ENCODE measurements at places on chromosomes 11 and 22.
A peak's percentile ranks its signal among the peaks of the same experiment; 100 is the strongest.

DNA sequence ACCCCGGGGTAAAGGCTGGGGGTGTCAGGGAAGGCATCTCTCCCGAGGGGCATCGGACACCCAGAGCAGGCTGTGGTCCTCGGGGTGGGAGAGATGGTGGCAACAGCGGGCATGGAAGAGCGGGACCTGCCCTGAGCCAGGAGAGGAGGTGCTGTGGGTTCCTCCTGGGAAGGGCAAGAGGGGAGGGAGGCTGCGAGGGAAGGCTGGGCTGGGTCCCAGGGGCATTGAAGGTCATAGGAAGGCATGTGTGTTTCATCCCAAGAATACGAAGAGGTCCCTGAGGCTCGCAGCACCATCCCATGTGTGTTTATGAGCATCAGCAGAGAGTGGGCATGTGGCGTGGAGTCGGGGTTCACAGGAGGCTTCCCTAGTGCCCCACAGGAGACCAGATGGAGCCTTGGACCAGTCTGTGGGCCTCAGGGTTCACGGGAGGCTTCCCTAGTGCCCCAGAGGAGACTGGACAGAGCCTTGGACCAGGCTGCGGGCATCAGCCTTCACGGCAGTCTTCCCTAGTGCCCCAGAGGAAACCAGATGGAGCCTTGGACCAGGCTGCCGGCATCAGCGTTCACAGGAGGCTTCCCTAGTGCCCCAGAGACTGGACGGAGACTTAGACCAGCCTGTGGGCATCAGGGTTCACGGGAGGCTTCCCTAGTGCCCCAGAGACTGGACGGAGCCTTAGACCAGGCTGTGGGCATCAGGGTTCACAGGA, 420.6 kb downstream of the BRD1 start:
- peak; percentile 26 for DNase-seq

DNA sequence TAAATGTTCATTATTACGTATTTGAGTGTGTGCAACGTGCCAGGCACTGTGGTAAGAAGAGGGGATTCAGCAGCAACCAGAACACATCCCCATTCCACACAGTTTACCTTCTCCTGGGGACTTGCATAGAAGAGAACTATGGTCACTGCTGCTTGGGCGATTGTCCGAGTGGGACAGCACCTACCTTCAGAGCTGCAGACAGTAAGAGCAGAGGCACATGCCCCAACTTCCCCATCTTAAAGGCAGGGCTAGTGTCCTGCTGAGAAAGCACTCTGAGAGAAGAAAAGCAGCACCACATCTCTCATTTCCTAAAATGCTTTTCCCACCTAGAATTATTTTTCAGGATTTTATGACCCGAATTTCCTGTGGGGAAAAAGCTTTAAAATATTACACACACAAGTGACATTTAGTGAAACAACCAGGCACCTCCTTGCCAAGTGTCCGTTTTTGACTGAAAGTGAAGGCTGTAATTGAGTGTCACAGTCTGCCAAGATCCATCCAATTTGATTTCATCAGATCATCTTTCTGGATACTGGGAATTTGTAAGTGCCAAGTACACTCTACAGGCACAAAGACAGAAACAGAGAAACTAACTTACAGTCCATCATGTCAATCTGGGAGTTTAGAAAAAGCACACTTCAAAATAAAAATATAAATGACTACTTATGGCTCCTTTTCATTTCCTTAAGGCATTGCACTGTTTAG, 24.6 kb downstream of the TRAF6 start:
- no peak for DNase-seq

GRCh38 chr11:109133159-109133558, 288.8 kb upstream of the C11orf87 start:
- no peak for DNase-seq

DNA sequence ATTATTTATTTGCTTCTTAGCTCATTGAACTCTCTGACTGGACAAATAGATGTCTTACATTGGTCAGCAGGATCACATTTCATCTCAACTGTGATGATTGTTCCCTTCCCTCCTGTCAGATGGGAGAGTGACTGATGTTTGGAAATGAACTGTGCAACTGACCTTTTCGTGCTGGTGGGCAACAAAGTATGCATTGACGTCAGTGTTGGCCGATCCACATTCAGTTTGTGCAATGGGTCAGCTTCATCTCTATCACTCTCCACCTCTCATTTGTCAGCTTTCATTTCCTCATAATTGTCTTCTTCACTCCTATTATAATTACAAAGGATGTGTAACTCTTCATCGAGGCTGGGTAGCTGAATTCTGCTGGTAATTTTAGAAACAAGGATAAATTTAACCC, 71.3 kb downstream of the PPP2R1B start:
- DNase-seq = no peak

GRCh38 chr11:70110538-70111055, 32.5 kb downstream of the ANO1 start:
- no peak for DNase-seq

- no peak for DNase-seq
Measured at GRCh38 chr11:6928916-6929315, 2.7 kb downstream of the ZNF215 start.

DNA sequence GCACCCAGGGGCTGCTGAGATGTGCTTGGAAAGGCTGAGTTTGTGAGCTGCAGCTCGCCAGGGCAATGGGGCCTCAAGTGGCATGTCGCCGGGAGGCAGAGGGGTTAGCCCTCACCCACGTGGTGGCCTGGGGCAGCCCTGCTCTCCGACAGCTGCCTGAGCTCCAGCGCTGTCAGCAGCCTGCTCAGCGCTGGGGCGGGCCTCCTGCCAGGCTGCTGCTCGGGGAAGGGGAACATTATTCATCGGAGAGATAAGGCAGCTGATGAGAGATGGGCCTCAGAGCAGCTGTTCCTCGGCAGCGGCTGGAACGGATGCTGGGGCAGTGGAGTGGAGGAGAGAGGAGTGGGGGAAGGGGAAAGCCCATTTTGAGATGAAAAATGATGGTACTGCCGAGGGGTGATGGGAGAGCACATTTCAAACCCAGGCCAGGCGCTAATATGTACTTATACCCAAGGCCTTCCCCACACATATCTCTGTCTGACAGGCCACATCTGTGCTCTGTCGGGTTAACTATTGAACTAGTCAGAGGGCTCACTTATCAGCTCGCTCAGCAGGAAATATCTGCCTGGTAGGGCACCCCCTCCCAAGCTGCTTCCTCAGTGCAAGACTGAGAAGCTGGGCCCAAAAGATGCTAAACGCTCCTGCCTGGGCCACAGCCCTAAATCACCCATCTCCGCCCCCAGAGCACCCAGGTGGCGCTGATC, 79.5 kb downstream of the TIMP3 start:
- DNase-seq = no peak

DNA sequence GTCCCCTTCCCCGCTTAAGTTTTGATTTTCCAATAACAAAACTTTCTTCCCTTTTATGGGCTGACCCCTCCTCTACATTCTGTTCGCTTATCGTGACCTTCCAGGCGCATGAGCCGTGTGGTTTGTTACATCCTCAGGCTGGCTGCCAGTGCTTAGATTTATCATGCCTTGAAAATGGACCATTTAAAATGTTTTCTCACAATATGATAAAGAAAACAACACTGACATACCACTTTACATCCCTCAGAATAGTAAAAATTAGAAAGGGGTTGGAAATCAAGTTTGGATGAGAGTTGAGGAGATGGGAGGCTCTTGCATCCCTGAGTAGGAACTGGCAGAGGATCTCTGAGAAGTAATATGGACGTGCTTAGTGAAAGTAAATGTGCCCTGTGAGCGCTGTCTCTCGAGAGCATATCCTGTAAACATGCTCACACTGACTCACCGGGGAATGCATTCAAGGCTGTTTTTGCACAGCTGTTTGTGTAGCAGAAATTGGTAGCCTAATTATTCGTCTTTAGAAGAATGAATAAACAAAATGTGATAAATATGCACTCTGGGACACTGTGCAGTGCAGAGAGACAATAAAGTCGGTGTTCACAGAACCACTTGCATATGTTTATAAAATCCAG, 17.1 kb upstream of the TOLLIP start:
- peak; percentile 20 for DNase-seq

DNA sequence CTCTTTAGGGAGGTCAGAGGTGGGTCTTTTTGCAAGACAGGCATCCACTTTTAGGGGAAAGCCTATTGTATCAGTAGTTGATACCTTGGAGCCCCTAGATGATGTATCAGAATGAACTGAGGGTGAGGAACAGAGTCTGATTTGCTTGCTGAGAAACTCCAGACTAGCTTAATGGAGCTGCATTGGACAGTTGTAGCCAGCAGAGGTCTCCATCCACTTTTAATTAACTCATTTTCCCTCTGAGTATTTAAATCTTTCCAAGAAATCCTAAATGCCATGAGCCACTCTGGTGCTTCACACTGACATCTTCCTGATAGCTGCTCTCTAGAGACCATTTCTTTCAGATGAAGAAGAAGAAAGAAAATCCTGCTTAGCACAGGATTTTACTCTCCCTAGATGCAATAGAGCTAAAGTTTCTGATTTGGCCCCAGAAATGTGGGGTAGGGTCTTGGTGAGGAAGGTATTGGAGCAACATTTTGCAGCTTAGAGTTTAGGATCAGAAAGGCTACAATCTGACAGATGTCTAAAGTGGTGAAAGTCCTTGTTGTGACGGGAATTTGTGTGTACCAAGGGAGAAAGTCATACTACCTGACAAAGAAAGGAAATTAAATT, 38.0 kb downstream of the EXT2 start:
- DNase-seq = no peak

DNA sequence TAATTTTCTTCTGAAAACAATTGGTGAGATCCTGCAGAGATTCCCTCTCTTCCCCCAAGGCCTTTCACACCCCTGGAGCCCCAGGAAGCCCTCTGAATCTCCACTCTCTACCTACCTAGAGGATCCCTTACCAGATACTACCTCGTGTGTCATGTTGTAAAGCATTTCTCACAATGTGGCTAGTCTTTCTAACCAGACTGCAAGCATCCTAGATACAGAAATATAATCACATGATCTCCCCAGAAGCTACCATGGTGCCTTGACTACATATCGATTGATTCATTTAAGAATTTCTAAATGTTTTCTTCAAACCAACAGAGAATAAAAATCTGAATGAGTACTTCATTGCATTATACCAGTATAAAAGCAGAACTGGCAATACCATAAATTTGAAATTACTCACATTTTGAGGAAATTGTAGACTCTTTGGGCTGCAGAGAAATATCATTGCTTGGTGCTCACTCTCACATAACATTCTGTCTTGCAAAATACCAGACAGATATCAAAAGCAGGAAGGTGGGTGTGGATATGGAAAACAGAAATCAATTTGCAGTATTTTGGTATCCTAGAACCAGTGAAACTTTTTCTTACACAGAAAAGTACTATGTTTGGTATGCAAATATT, 113.5 kb downstream of the MAML2 start:
- no peak for DNase-seq

DNA sequence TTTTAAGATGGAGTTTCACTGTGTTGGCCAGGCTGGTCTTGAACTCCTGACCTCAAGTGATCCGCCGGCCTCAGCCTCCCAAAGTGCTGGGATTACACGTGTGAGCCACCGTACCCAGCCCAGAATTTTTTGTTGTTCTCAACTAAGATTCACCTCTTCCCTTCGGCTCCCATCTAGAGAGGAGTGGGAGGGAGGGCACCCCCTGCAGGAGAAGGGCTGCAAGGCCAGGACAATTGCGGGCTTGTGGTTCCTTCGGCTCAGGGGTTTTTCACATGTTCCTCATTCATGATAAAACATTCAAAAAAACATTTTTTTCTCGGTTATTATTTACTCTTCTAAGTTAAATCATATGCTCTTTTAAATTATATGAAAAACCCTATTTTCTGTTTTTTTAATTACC, 201.1 kb upstream of the LRRC4C start:
- DNase-seq = no peak

GRCh38 chr11:102148059-102148458, 37.8 kb downstream of the YAP1 start:
- DNase-seq = no peak

DNA sequence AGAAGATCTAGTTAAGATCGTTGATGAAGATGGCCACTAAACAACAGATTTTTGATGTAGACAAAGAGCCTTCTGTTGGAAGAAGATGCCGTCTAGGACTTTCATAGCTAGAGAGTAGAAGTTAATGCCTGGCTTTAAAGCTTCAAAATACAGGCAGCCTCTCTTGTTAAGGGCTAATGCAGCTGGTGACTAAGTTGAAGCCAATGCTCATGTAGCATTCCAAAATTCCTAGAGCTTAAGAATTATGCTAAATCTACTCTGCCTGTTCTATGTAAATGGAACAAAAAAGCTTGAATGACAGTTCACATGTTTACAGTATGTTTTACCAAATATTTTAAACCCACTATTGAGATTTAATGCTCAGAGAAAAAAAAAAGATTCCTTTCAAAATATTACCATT, 492.6 kb downstream of the CNTN5 start:
- no peak for DNase-seq

DNA sequence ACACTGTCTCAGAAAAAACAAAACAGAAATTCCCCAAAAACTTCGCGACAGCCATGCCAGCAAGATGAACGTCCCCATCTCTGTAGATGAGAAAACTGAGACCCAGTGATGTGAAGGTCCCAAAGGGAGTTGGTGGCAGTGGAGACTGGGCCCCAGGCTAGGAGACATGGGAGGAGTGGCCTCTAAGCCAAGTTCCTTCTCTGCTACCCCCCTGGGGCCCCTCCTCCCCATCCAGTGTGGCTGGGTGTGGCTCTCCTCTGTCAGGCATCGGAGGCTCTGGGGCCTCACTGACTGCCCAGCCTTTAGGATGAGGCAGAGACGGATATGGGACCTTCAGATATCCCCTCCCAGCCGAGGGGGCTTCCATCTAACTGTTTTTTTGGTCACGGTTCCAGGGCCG, 9.8 kb downstream of the RELT start:
- DNase-seq = no peak

- no peak for DNase-seq
Measured at GRCh38 chr11:13207270-13207664, 70.3 kb upstream of the BMAL1 start.

GRCh38 chr11:76288166-76288980, 82.1 kb upstream of the WNT11 start:
- DNase-seq = peak; percentile 60
